A673 (cell line): ENCODE measurements at places on chromosomes 4 and X. TPM values are rescaled to one million over a fixed set of nuclear protein-coding genes. Genes with fewer than 3 reads are reported as not detected.

DNA sequence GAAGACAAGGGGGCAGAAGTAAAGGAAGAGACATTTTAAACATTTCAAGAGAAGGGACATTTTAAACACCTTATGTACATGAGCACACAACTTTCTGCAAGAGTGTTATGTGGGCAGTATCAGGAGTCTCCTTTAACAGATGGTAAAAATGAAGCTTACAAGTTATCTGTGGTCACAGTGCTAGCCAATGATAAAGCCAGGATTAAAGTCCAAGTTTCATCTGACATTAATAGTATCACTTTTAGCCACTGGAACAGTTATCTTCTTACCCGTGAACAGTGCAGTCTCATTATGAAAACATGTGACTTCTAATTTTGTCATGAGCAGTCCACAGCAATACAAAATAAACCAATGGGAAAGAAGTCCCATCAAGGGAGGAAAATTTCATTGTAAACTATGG lies 627.9 kb upstream of the AGA start:
- no peak overlapping the region for H3K4me3 ChIP-seq
- no peaks in the 10 kb centered on the region for H3K27me3 ChIP-seq

DNA sequence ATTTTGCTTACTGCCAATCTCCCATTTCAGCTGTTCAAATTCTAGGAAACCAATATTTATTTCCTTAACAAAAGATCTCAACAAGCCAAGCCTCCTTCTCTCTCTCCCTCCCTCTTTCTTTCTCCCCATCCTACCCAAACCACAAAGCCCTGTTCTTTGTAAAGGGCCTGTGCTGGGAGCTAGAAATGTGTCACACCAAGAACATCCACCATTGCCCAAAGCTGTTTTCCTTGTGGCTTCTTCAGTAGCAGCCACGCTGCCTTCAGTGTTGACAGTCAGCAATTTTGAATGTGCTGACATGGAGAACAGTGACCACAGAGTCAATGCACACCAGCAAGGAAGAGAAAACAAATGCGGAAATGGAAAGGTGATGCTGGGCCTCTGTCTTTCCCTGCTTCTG lies 203.0 kb downstream of the MAML3 start:
- no peaks in the 10 kb centered on the region for H3K27me3 ChIP-seq
- DNase-seq = no peak
- H3K4me3 ChIP-seq = no peak overlapping the region
- no peaks in the 10 kb centered on the region for H3K4me1 ChIP-seq

- H3K4me3 ChIP-seq = no peak overlapping the region
- H3K27ac ChIP-seq = no peak overlapping the region
- no peak for DNase-seq
- H3K27me3 ChIP-seq = no peaks in the 10 kb centered on the region
- H3K4me1 ChIP-seq = peaks cover 13% of the 10 kb centered on the region
Measured at GRCh38 chr4:139144161-139144859, 32.7 kb downstream of the ELF2 start.

- no peak overlapping the region for H3K27ac ChIP-seq
- H3K27me3 ChIP-seq = peaks cover 4% of the 10 kb centered on the region
- no peaks in the 10 kb centered on the region for H3K36me3 ChIP-seq
- DNase-seq = peak; percentile 60
- no peaks in the 10 kb centered on the region for H3K4me1 ChIP-seq
Measured at GRCh38 chrX:130393451-130394074, 8.1 kb upstream of the GPR119 start.

- H3K4me3 ChIP-seq = no peak overlapping the region
- no peaks in the 10 kb centered on the region for H3K27me3 ChIP-seq
- no peak for DNase-seq
- H3K27ac ChIP-seq = no peak overlapping the region
- H3K36me3 ChIP-seq = no peaks in the 10 kb centered on the region
- H3K4me1 ChIP-seq = peaks cover 12% of the 10 kb centered on the region
Measured at GRCh38 chrX:68932611-68933010, 103.8 kb downstream of the EFNB1 start.

- H3K27me3 ChIP-seq = no peaks in the 10 kb centered on the region
- no peak overlapping the region for H3K4me3 ChIP-seq
- peaks cover 9% of the 10 kb centered on the region for H3K4me1 ChIP-seq
- H3K27ac ChIP-seq = no peak overlapping the region
Measured at GRCh38 chr4:146310319-146311021, 96.1 kb downstream of the REELD1 start.

GRCh38 chr4:108512615-108513505 lies 107.5 kb upstream of the RPL34 start:
- no peak overlapping the region for H3K4me3 ChIP-seq
- peaks cover 33% of the 10 kb centered on the region for H3K27me3 ChIP-seq
- DNase-seq = peak; percentile 43
- no peaks in the 10 kb centered on the region for H3K4me1 ChIP-seq
- H3K27ac ChIP-seq = no peak overlapping the region

DNA sequence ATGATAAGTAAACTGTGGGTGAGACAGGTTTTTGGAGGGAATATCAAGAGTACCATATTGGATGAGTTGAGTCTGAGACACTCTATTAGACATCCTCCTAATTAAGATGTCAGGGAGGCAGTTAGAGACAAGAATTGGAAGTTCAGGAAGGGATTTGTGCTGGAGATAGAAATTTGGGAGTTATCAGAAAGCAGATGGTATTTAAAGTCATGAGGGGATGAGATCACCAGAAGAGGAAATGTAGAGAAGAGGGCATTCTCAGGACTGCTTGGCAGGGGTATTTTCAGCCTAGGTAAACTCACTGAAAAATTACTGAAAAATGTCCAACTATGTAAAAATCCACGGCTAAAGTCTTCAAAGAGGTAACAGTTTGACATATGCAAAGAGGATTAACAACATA lies 161.6 kb upstream of the PGRMC2 start:
- H3K27me3 ChIP-seq = no peaks in the 10 kb centered on the region
- H3K27ac ChIP-seq = no peak overlapping the region
- no peaks in the 10 kb centered on the region for H3K4me1 ChIP-seq
- H3K4me3 ChIP-seq = no peak overlapping the region
- DNase-seq = no peak

Gene AFAP1
- total RNA-seq = 42.6 and 42.9 TPM in 2 replicates

Gene GPRASP2
- 9.9 and 14.8 TPM in 2 replicates for total RNA-seq

Gene DKC1
- total RNA-seq = 138 and 158 TPM in 2 replicates

Gene SOWAHD
- total RNA-seq = 0.20 TPM in 1 of 2 replicates, not detected in the other
